ENCODE measurements at places on chromosomes 3 and 15.

GRCh38 chr15:28985691-28986090 is 99.9 kb downstream of the APBA2 start:
- peak; percentile 33 for DNase-seq

- DNase-seq, result peak; percentile 82
Measured at GRCh38 chr3:139299261-139300132, 44.3 kb upstream of the MRPS22 start.

DNA sequence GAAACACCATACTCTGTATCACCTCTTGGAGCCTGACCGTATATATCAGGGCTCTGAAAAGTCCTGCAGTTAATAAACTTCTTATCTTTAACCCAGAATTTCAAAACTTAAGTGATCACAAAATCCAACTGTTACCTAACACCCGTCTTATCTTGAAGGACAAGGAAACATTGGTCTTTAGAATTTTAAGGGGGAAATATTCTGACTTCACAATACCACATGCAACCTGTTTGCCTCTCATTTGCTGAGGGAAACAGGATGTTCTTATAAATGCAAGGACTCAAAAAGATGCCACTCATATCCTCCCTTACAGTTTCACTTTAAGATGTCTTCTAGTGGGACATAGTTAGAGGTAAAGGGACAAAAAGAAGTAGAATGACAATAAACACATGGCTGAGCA is 67.9 kb downstream of the CRTC3 start:
- DNase-seq, result no peak

- no peak for DNase-seq
Measured at GRCh38 chr3:188839187-188839695, 332.5 kb upstream of the TPRG1 start.

DNA sequence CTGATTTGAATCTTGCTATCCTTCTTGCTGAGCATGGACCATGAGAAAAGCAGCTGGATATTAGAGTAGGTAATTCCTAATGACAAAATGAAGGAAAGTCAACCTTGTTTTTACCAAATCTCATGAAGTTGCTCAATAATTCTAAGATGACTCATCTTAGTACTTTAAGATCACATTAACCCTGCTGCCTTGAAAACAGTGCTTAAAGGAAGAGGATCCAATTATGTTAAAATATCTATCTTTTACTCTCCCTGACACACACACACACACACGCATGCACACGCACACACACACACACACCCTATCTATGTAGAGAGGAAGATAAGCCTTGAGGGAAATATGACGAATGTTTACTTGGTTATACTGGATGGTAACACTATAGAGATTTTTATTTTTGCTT is 16.0 kb upstream of the MYO1E start:
- DNase-seq, result no peak
